Activated CD8-positive, alpha-beta T cell treated with anti-CD3 and anti-CD28 coated beads, Interleukin-2, amount 10 ng/mL, durations not matched to agents 7 days and 5 days (primary cell): ENCODE measurements at places on chromosomes 16 and 17.
A peak's percentile ranks its signal among the peaks of the same experiment; 100 is the strongest.

DNA sequence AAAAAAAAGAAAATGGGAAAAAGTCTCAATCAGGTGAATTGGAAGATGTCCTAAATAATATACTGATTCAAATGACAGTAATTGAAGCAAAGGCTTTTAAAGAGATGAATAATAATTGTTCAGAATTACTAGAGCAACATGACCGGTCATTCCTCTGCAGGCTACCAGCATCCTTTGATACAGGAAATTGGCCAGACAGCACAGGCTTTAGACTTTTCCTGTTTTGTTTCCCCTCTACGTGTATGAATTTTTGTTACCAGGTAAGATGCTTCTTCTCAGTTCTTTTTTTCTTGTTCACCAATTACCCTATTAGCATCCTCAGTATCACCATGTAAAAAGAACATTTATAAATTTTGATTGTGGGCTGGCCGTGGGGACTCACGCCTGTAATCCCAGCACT, 77.5 kb downstream of the RPGRIP1L start:
- DNase-seq, result no peak
- no peak overlapping the region for H3K4me3 ChIP-seq
- H3K36me3 ChIP-seq, result no peaks in the 10 kb centered on the region
- no peaks in the 10 kb centered on the region for H3K4me1 ChIP-seq

- no peak for DNase-seq
- peaks cover 48% of the 10 kb centered on the region for H3K36me3 ChIP-seq
- H3K27me3 ChIP-seq, result no peaks in the 10 kb centered on the region
- H3K4me1 ChIP-seq, result no peaks in the 10 kb centered on the region
- H3K4me3 ChIP-seq, result no peak overlapping the region
These were observed 24.7 kb downstream of the RFWD3 start for GRCh38 chr16:74641969-74642368.

- DNase-seq, result no peak
- H3K4me3 ChIP-seq, result peak overlapping the region; percentile 67
- H3K36me3 ChIP-seq, result peaks cover 10% of the 10 kb centered on the region
- H3K4me1 ChIP-seq, result peaks cover 31% of the 10 kb centered on the region
- no peak overlapping the region for H3K27ac ChIP-seq
- H3K27me3 ChIP-seq, result peaks cover 22% of the 10 kb centered on the region
These were observed 2.2 kb upstream of the MPG start for GRCh38 chr16:75580-76501.

DNA sequence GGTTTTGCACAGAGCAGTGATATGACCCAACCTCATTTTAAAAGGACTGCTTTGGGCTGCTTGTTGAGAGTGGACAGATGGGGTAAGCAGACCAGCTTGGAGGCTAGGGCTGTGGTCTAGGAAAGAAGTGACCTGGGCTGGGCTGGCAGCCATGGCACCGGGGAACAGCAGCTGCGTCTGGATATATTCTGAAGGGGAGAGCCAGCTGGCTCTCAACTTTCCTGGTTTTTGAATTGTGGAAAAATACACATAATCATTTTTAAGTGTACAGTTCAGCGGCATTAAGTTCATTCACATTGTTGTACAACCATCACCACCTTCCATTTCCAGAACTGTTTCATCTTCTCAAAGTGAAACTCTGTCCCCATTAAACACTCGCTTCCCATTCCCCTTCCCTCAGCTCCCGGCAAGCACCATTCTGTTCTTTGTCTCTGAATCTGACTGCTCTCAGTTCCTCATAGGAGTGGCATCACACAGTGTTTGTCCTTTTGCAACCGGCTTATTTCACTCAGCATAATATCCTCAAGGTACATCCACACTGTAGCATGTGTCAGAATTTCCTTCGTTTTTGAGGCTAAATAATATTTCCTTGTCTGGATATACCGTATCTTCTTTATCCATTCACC, 113.2 kb downstream of the SPECC1 start:
- no peak for DNase-seq
- H3K4me1 ChIP-seq, result no peaks in the 10 kb centered on the region
- no peak overlapping the region for H3K27ac ChIP-seq
- H3K27me3 ChIP-seq, result peaks cover 10% of the 10 kb centered on the region

GRCh38 chr16:73058616-73059409, 10.9 kb upstream of the ZFHX3 start:
- peak overlapping the region; percentile 77 for H3K4me3 ChIP-seq
- peaks cover 70% of the 10 kb centered on the region for H3K27me3 ChIP-seq
- no peaks in the 10 kb centered on the region for H3K36me3 ChIP-seq
- no peak overlapping the region for H3K27ac ChIP-seq
- H3K4me1 ChIP-seq, result peaks cover 38% of the 10 kb centered on the region

DNA sequence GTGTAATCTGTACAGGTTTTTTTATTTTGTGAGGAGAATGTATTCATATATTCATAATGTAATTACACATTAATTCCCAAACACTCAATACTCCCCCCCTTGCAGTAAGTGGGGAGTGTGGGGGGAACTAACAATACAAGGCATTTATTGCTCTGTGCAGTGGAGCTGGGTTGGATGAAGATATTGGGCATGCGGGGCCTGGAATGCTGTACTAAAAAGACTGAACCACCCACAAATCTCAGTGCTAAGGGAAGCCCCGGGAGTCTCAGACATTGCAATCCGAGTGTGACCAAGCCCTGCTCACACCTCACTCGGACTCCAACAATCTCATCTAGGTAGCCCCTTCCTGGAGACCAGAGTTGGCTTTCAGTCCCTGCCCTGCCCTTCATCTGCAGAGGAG, 6.0 kb downstream of the PLLP start:
- no peak overlapping the region for H3K27ac ChIP-seq
- peaks cover 21% of the 10 kb centered on the region for H3K27me3 ChIP-seq
- H3K4me3 ChIP-seq, result no peak overlapping the region
- H3K36me3 ChIP-seq, result no peaks in the 10 kb centered on the region
- H3K4me1 ChIP-seq, result peaks cover 35% of the 10 kb centered on the region

GRCh38 chr16:50207652-50208051, 54.5 kb downstream of the TENT4B start:
- H3K27ac ChIP-seq, result no peak overlapping the region
- no peaks in the 10 kb centered on the region for H3K27me3 ChIP-seq
- H3K4me3 ChIP-seq, result no peak overlapping the region
- peaks cover 23% of the 10 kb centered on the region for H3K4me1 ChIP-seq
- H3K36me3 ChIP-seq, result peaks cover 15% of the 10 kb centered on the region

DNA sequence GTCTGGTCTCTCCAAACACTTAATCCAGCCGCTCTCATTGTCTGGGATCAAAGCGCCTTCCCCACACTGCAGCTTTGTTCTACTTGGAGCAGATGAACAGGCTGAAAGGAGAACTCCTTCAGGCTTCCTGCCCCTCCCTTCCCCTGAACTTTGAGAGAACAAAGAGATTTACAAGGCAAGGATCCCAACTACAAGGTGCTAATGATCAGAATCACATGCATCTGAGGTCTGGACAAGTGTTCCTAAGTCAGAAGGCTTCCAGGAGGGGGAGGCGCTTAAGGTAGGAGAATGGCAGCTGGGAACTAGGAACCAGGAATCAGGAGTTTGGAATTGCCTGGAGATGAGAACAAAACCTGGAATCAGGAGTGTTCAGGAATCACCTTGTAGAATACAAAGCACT, 606.3 kb upstream of the CDH11 start:
- no peak overlapping the region for H3K27ac ChIP-seq
- DNase-seq, result no peak
- no peaks in the 10 kb centered on the region for H3K36me3 ChIP-seq
- no peaks in the 10 kb centered on the region for H3K4me1 ChIP-seq

GRCh38 chr16:57634171-57634570, 5.7 kb downstream of the ADGRG1 start:
- H3K36me3 ChIP-seq, result no peaks in the 10 kb centered on the region
- H3K4me3 ChIP-seq, result no peak overlapping the region
- H3K4me1 ChIP-seq, result peaks cover 3% of the 10 kb centered on the region
- no peak for DNase-seq

DNA sequence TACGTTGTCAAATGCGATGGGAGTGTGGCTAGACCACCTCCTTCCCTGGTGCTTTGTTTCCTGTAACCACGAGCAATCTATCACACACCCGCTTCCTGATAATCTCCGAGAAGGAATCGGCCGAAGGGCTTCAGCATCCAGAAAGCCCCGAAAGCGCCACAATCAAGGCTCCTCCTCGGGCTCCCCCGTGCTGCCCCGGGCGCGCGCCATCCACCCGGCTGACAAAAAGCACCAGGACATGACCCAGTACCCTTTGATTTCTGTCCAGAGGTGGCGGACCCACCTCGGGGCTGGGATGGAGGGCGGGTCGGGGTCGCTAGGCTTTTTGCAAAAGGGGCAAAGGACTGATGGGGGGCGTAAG, 743 bp upstream of the ARMC7 start:
- H3K4me3 ChIP-seq, result peak overlapping the region; percentile 92
- H3K4me1 ChIP-seq, result peaks cover 42% of the 10 kb centered on the region
- DNase-seq, result no peak
- H3K27me3 ChIP-seq, result no peaks in the 10 kb centered on the region

GRCh38 chr17:53941231-53941630, 118.5 kb downstream of the KIF2B start:
- no peaks in the 10 kb centered on the region for H3K4me1 ChIP-seq
- no peak overlapping the region for H3K27ac ChIP-seq
- DNase-seq, result no peak
- no peak overlapping the region for H3K4me3 ChIP-seq
- no peaks in the 10 kb centered on the region for H3K27me3 ChIP-seq
- H3K36me3 ChIP-seq, result no peaks in the 10 kb centered on the region

DNA sequence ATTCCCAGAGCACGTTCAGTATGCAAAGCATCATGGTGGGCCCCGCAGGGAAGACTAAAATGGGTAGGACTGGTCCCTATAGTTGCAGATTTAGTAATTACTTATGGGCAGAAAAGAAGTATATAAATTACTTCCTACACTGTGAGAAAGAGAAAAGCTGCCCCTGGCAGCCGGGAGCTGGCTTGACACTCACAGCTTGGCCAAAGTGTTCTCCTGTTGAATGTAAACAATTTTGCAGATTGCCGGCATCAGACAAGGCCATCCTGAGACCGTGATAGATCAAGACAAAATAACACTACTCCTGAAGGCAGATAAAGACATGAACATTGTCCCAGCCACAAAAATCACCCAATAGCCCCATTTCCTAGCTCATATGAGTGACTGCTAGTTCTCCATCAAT, 98.5 kb downstream of the MARF1 start:
- H3K4me1 ChIP-seq, result no peaks in the 10 kb centered on the region
- DNase-seq, result no peak
- no peak overlapping the region for H3K4me3 ChIP-seq
- H3K27ac ChIP-seq, result no peak overlapping the region
- H3K36me3 ChIP-seq, result no peaks in the 10 kb centered on the region

- H3K4me3 ChIP-seq, result no peak overlapping the region
- H3K27ac ChIP-seq, result no peak overlapping the region
- peaks cover 9% of the 10 kb centered on the region for H3K4me1 ChIP-seq
- no peak for DNase-seq
- H3K36me3 ChIP-seq, result no peaks in the 10 kb centered on the region
These were observed 444.9 kb downstream of the SOX9 start for GRCh38 chr17:72565758-72566157.

DNA sequence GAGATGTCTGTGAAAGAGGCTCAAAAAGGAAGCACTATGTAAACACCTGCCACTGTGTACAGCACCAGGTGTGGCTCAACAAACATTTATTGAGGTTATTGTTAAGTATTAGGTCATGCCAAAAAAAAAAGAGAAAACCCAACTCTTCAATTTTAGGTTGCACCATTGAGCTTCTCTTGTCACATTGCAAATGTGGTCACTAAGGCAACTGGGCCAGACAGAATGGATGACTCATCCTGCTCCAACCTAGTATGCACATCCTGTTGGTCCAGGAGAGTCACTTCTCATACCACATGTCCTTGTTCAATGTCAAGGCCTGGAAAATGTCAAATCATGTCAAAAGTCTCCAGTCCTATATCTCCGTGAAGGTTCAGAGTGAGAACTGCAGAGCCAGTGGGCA, 25.0 kb downstream of the HOXB1 start:
- peak overlapping the region; percentile 46 for H3K27ac ChIP-seq
- peaks cover 9% of the 10 kb centered on the region for H3K27me3 ChIP-seq
- H3K4me1 ChIP-seq, result peaks cover 45% of the 10 kb centered on the region
- no peak overlapping the region for H3K4me3 ChIP-seq

GRCh38 chr16:80564394-80564793, 23.6 kb downstream of the DYNLRB2 start:
- peak overlapping the region; percentile 56 for H3K27ac ChIP-seq
- H3K27me3 ChIP-seq, result peaks cover 3% of the 10 kb centered on the region
- H3K4me1 ChIP-seq, result peaks cover 36% of the 10 kb centered on the region
- peaks cover 26% of the 10 kb centered on the region for H3K36me3 ChIP-seq
- DNase-seq, result peak; percentile 42

DNA sequence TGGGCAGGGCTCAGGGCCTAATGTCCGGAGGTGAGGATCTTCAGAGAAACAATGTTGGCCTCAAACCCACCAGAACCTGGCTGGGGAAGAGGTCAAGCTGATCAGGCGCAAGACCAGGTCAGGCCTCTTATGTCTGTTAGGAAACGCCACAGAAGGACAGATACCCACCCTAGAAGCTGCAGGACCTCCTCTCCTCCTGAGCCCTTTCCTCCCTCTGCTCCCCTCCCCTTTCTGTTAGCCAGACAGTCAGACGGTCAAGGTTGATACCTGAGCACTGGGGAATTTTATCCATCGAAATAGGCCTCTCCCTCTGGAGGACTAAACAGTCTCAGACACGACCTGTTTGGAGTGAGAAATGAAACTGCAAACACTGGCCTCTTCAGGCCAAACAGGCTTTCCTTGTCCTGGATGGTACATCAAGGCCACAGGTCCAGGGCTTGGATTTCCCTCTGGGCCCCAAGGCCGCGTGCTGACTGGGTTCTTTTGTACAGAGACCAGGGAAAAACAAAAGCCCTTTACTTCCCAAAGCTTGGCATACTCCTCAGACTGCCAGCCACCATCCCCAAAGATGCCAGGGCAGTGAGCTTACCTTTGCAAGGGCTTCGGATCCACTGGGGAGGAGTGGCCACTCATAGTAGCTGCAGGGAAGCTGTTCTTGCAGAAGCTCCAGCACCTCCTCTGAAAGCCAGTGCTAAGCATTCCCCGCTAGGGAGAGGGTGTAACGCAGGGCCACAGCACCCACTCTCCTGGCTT, 135.8 kb downstream of the CCDC182 start:
- peak overlapping the region; percentile 72 for H3K27ac ChIP-seq
- H3K4me3 ChIP-seq, result no peak overlapping the region
- no peak for DNase-seq
- H3K36me3 ChIP-seq, result peaks cover 5% of the 10 kb centered on the region
- peaks cover 81% of the 10 kb centered on the region for H3K4me1 ChIP-seq
- no peaks in the 10 kb centered on the region for H3K27me3 ChIP-seq

GRCh38 chr17:50783193-50783660, 15.9 kb upstream of the ANKRD40CL start:
- peak; percentile 85 for DNase-seq
- H3K4me3 ChIP-seq, result no peak overlapping the region
- H3K36me3 ChIP-seq, result no peaks in the 10 kb centered on the region
- H3K4me1 ChIP-seq, result peaks cover 32% of the 10 kb centered on the region
- peaks cover 38% of the 10 kb centered on the region for H3K27me3 ChIP-seq

GRCh38 chr16:55691771-55692170, 36.0 kb downstream of the SLC6A2 start:
- H3K27ac ChIP-seq, result no peak overlapping the region
- no peaks in the 10 kb centered on the region for H3K27me3 ChIP-seq
- DNase-seq, result no peak
- H3K36me3 ChIP-seq, result no peaks in the 10 kb centered on the region

- peak overlapping the region; percentile 75 for H3K4me3 ChIP-seq
- H3K4me1 ChIP-seq, result peaks cover 76% of the 10 kb centered on the region
- H3K27ac ChIP-seq, result peak overlapping the region; percentile 96
- H3K36me3 ChIP-seq, result peaks cover 81% of the 10 kb centered on the region
These were observed 26.5 kb upstream of the LASP1NB start for GRCh38 chr17:38898812-38899348.
